ENCODE measurements at places on chromosomes 2 and 18.

DNA sequence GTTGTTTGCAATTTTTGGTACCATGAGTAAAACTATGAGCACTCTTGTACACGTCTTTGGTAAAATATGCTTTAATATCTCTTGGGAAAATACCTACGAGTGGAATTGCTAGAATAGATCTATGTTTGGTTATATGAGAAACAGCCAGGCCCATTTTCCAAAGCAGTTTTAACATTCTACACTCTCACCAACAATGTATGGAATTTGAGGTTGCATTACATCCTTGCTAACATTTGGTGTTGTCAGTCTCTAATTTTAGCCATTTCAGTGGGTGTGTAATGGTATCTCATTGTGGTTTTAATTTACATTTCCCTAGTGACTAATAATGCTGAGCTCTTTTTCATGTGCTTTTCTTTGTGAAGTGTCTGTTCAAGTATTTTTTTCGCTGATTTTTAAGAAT is 118.9 kb upstream of the TCF4 start:
- no peak for DNase-seq

- no peak for DNase-seq
Measured at GRCh38 chr2:237883951-237884446, 24.6 kb downstream of the RAMP1 start.

DNA sequence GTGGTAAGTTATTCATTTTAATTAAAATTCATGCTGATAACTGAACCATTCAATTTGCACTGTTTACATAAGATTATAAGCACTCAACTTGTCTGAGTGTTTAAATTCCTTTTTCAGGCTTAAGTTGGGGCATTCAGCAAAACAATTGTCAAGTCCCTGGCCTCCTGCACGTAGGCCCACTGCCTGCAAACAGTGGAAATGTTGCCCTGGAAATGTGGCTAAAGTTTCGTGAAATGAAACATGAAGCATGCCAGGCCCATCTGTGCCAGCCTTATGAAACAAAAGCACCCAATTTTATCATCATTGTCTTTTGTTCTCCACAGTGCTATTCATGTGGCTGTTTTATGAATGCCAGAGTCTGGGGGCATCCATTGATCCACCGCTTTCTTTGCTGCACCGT is 163.7 kb downstream of the PTGR3 start:
- no peak for DNase-seq

DNA sequence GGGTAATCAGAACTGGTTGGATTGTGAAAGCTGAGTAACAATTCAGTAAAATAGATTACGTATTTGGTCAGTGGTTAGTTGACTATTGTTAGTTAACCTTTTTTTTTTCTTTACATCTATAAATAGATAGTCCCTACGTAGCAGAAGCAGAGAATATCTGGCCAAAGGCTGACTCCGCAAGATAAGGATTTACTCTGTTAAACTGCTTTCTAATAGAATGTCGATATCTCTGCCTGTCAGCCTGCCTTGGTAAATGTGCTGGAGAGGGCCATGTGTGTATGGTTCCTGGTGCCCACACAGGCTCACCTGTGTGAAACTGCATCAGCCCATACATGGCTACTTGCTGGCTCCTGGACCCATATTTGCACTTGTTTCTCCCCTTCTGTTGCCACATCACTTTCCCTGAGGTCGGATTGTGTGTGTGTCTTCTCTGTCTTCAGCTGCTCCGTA is 94.4 kb downstream of the CRIM1 start:
- DNase-seq, result peak; percentile 23

- DNase-seq, result peak; percentile 85
Measured at GRCh38 chr2:84925724-84926376, 20.4 kb downstream of the TMSB10 start.

DNA sequence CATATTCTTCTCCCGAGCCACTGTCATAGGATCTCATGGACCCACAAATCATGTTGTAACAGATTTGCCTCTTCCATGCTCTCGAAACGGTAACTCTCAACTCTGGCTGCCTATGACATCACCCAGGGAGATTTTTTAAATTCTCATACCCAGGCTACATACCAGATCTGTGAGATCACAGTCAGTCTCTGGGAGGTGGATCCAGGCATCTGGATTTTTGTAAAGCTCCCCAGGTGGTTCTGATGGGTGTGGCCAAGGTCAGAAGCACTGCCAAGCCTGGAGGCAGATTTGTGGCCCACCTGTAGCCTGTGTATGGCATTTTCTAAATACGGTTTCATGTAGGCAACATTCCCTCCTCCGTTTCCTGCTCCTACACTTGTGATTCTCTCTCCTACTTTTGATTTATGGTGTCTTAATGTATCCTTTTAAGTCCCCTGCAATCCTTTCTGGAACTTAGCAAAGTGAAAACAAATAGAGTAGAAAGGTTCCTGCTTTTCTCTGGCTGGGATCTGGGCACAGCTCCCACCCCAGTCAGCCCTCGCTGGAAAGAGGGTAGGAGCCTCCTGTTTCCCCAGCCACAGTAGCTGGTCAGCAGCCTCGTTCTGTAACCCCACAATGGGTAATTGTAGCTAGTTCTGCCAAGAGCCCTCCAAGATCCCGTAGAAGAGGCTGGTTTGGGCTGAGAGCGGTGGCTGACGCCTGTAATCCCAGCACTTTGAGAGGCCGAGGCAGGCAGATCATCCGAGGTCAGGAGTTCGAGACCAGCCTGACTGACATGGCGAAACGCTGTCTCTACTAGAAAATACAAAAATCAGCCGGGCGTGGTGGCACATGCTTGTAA is 96.2 kb downstream of the KLHL29 start:
- peak; percentile 85 for DNase-seq
